Activated B cell treated with CpG ODN at 0.5 μM for 24 hours (primary cell): ENCODE measurements at places on chromosomes 13 and 19. TPM values are rescaled to one million over a fixed set of nuclear protein-coding genes. Genes with fewer than 3 reads are reported as not detected.

The KASH5 gene
- total RNA-seq, result 0.62 and 0.66 TPM in 2 replicates

The TUBA3C gene
- not detected in 2 replicates for total RNA-seq

The A1BG gene
- 21.8 and 26.8 TPM in 2 replicates for total RNA-seq

The AMH gene
- total RNA-seq, result 2.8 and 4.8 TPM in 2 replicates

The CBY2 gene
- total RNA-seq, result not detected in 2 replicates

The NPAS1 gene
- total RNA-seq, result 0.40 and 1.3 TPM in 2 replicates

- DNase-seq, result no peak
These were observed 449.8 kb downstream of the DACH1 start for GRCh38 chr13:71417205-71417604.

- DNase-seq, result no peak
These were observed 28.3 kb downstream of the INSR start for GRCh38 chr19:7265963-7266362.

- DNase-seq, result no peak
These were observed 31.7 kb downstream of the ARHGAP35 start for GRCh38 chr19:46892252-46893179.

DNA sequence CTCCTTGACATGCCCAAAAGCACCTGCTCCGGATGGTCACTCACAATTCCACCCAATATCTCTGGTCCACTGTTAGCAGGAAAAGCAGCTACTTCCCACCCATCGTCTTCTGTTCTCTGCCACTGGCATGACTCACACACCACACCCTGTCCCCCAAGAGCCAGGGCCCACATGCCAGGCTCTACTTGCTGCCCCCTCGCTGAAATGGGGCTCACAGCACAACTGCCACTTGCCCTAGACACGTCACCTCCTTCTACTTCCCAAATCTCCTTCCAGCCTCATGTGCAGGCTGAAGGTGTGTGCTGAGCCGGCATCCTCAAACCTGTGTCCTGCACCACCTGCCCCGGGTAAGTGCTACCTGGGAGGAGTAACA, 65.0 kb downstream of the TBC1D4 start:
- no peak for DNase-seq

DNA sequence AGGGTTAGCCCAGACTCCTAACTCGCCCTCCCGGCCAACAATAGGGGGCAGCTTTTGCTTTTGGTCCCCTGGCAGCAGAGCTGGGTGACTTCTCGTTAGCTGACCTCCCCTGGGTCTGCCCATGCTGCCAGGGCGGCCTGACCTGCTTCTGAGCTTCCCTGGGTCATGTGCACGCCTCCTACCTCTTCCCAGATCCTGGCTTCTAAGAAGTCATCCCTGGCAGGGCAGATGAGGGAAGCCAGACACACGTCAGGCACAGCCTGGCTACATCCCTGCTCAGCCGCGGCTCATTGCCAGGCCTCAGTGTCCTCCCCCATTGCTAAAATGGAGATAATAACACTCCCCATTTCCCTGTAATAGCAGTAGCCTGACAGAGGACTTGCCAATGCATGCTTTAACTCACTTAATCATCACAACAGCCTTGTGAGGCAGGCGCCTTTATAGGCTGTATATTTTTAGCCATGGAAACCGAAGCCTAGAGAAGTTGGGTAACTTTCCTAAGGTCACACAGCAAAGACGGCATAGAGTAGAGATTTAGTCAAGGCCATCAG, 2.1 kb downstream of the KCNK6 start:
- DNase-seq, result no peak

GRCh38 chr19:49861107-49861506, 6.3 kb downstream of the PNKP start:
- DNase-seq, result no peak

GRCh38 chr19:39409208-39410016, 2.8 kb downstream of the ZFP36 start:
- peak; percentile 76 for DNase-seq

GRCh38 chr13:31209172-31209840, 9.5 kb downstream of the B3GLCT start:
- DNase-seq, result no peak

DNA sequence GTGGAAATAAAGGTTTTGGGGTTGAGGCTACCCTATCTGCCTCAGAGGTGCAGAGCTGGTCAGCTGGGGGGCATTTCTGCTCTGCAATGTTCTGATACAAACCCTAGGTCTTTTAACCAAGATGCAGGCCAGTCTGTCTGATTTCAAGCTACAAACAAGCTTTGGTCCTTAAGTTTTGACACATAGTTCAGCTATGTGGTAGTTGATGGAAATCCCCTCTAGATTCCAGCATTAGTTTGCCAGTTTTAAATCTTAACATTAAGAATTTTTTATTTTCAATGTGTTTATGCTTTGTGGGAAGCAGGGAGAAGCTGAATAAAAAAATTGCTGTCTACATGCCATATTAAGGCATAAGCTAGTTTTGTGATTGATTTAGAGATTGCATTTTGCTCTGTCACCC, 225.7 kb downstream of the LMO7 start:
- DNase-seq, result no peak

DNA sequence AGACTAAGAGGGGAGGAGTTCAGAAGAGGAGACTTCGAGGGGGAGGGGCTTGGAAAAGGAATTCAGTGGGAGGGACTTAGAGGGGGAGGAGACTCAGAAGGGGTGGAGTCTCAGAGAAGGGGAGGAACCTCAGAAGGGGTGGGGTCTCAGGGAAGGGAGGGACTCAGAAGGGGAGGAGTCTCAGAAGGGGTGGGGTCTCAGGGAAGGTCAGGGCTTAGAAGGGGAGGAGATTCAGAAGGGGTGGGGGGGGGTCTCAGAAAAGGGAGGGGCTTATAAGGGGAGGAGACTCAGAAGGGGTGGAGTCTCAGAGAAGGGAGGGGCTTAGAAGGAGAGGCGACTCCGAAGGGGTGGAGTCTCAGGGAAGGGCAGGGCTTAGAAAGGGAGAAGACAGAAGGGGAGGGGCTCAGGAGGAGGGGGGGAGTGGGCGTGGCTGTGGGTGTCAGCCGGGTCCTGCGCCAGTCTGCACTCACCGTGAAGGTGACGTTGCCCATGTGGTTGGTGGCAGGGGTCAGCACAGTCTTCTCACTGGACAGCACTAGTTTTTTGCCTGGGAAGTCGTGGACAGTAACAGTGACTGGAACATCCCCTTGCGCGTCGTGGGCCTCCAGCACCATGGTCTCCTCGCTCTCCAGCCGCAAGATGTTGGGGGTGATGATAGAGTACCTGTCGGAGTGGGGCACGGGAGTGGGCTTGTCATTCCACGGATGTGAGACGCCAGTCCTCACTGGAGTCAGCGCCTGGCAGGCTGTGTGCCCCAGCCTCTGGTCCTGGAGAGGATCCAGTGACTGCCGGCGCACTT, 1.5 kb downstream of the C3 start:
- no peak for DNase-seq

GRCh38 chr19:37551129-37551993, 43.2 kb downstream of the ZNF571 start:
- DNase-seq, result peak; percentile 70
